ENCODE measurements at places on chromosomes 6 and 20. TPM values are rescaled to one million over a fixed set of nuclear protein-coding genes. Genes with fewer than 3 reads are reported as not detected.

The PI3 gene
- not detected for total RNA-seq

The ZNF334 gene
- total RNA-seq = 6.7 TPM

The MEP1A gene
- not detected for total RNA-seq

The C20orf141 gene
- not detected for total RNA-seq

The IPCEF1 gene
- total RNA-seq = 1.0 TPM

The GPR6 gene
- total RNA-seq = 0.41 TPM

The BANF2 gene
- not detected for total RNA-seq

The OPN5 gene
- total RNA-seq = not detected

The C6orf132 gene
- 8.5 TPM for total RNA-seq

The KCNK5 gene
- 6.1 TPM for total RNA-seq

The SLC17A9 gene
- total RNA-seq = 2.3 TPM

The HNF4A gene
- not detected for total RNA-seq

The ADTRP gene
- total RNA-seq = not detected

The GPX5 gene
- total RNA-seq = not detected

- no peak for DNase-seq
These were observed 18.2 kb downstream of the TBC1D20 start for GRCh38 chr20:444117-444516.

DNA sequence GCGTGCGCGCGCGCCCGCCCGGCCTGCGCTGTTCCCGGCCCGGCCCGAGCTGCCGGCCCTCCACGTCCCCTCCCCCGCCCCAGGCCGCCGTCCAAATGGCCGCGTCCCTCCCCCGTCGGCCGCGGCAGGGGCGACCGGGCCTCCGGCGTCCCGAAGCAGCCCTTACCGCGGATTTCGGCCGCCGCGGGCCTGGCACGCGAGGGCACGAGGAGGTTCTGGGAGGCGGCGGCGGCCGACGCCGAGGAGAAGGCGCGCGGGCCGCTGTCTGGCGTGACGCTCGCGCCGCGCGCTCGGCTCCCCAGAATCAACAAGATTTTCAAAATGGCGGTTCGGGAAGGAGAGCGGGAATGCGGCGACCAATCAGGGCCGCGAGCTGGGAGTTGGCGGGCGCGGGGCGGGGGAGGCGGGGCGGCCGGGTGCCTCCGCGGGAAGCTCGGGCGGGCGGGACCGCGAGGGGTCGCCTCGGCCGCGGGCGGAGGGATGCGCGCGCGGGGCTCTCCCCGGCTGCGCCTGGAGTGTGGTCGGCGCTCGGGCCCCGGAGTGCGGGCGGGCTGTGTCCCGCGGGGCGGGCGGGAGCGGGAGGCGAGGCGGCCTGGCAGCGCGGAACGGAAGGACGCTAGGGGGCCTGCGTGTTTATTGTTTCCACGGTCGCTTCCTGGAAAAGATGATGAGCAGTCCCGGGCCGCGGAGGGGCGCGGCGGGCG is at the start of gene DEK:
TSS of gene DEK (minus strand) at position 312 of the 704 bp plus-strand sequence. CDS start 543 bp downstream, outside the sequence.
- peak; percentile 96 for DNase-seq

DNA sequence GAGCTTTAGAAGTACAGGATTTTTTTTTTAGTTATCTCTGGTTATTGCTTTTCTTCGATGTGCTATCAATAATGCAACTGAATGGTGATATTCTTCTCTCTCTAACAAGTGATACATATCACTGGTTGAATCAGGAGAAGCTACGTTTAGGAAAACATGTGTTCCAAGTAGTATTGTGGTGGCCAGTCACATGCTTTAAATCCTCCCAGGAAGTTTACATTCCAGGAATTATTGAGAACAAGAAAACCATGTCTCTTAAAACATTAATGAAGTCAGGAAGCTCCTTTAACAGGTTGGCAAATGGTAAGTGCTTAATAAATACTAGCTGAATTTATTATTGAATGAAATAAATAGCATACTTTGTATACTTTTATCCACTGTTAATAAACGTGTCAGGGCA is 371.1 kb downstream of the BCKDHB start:
- no peak for DNase-seq

DNA sequence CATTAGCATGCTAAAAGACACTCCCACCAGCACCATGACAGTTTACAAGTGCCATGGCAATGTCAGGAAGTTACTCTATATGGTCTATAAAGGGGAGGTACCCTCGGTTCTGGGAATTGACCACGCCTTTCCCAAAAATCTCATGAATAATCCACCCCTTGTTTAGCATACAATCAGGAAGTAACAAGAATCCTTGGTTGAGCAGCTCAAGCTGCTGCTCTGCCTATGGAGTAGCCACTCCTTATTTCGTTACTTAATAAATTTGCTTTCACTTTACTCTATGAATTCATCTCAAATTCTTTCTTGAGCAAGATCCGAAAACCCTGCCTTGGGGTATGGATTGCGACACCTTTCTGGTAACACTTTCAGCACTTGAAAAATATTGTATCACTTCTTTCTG is 243.0 kb downstream of the BMP2 start:
- no peak for DNase-seq

- DNase-seq = peak; percentile 22
These were observed 100.8 kb upstream of the CITED2 start for GRCh38 chr6:139475241-139475640.

- DNase-seq = no peak
These were observed 39.9 kb upstream of the TAB2 start for GRCh38 chr6:149277621-149278020.

GRCh38 chr6:21594416-21595281 is 1.1 kb downstream of the SOX4 start:
- DNase-seq = peak; percentile 78

- DNase-seq = no peak
These were observed 38.8 kb downstream of the SESN1 start for GRCh38 chr6:109055771-109056235.

GRCh38 chr20:20321134-20321533 is 46.8 kb upstream of the INSM1 start:
- no peak for DNase-seq

GRCh38 chr20:24163506-24163905 is 174.9 kb upstream of the GGTLC1 start:
- DNase-seq = no peak

- DNase-seq = no peak
These were observed 35.0 kb upstream of the NELFCD start for GRCh38 chr20:58945965-58946631.

GRCh38 chr20:12528104-12528503 is 480.7 kb upstream of the SPTLC3 start:
- no peak for DNase-seq

DNA sequence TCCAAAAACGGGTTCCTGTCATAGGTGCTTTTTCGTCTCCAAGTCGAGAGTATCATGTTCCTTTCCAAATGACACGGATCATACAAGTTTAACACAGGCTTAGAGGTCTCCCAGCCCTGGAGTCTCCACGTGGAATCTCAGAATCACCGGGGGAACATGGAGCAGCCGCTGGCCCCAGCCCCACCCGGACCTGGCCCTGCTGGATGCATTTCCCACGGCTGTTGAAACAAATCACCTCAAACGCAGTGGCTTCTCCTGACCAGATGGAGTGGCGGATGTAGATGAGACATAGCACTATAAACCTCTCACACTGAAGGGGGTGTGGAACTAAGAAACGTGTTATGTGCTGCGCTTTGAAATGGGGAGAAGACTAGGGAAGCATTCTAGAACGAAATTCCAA is 70.0 kb upstream of the FRMD1 start:
- no peak for DNase-seq

DNA sequence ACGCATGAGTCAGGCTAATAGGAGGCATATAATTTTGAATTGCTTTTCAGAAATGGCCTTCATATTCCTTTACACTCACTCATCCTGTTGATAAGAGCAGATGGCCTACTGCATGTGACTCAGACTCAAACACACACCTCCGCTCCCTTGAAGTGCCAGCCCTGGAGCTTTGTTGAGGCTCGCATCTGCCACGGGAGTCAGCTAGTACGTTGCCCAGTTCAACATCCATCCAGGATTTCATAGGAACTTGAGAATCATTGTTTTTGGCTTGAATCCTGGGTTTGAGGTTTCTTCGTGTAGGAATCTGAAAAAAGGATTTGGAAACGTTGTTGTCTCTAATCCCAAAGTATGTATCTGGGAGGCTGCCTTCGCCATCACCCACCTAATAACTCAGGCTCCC is 87.4 kb upstream of the JAG1 start:
- no peak for DNase-seq

- no peak for DNase-seq
These were observed 58.7 kb downstream of the BCKDHB start for GRCh38 chr6:80165143-80165542.

GRCh38 chr6:81933608-81934051 is 181.1 kb upstream of the TENT5A start:
- DNase-seq = no peak

GRCh38 chr6:45036103-45036502 is 292.0 kb upstream of the RUNX2 start:
- no peak for DNase-seq

- no peak for DNase-seq
These were observed 211.2 kb upstream of the PMEPA1 start for GRCh38 chr20:57920971-57921370.

DNA sequence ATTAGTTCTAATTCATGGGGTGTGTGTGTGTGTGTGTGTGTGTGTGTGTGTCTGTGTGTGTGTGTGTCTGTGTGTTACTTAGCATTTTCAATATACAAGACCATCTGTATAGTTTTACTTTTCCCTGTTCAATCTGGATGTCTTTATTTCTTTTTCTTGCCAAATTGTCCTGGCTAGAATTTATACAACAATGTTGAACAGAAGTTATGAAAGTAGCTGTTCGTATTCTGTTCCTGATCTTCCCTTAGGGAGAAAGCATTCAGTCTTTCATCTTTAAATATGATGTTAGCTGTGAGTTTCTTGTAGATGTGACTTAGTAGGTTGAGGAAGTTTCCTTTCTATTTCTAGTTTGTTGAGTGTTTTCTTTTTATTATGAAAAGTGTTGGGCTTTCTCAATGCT is 334.7 kb upstream of the RNF24 start:
- peak; percentile 47 for DNase-seq

DNA sequence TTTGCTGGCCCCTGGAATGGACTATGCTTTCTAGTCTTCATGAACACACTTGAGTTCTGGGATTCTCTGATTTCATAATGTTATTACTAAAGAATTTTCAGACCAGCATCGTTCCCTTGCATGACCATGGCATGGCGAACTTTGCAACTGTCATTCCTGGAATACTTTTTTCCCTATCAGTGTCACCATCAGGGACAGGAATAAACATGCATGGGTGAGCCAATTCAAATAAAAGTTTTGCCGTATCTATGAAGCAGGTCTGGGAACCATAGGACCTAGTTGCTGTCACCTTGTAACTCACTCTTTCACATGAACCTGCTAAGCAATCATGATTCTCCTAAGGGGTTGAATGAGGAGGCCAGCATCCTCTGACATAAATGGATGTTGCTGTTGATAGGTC is 68.2 kb upstream of the AGPAT4 start:
- no peak for DNase-seq

DNA sequence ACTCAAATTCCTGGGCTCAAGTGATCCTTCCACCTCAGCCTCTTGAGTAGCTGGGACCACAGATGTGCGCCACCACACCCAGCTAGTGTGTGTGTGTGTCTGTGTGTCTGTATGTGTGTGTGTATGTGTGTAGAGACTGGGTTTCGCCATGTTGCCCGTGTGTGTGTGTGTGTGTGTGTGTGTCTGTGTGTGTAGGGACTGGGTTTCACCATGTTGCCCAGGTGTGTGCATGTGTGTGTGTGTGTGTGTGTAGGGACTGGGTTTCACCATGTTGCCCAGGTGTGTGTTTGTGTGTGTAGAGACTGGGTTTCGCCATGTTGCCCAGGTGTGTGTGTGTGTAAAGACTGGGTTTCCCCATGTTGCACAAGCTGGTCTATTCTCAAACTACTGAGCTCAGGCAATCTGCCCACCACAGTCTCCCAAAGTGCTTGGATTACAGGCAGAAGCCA is 28.3 kb downstream of the CDK5RAP1 start:
- no peak for DNase-seq

DNA sequence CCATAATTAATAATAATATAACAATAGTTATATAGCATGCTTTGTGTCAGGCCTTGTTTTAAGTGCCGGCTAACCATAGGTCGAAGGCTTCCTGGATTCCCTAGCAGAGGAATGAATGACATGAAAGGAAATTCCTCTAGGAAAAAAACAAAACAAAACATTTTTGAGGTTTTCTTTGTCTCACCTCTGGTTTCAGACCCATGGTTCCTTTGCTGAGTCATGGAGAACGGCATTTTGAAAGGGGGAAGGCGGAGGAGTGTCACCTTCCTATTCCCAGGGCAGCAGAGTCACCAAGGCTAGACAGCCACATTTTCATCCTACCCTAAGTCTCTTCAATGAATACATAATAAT is 25.3 kb upstream of the CCND3 start:
- no peak for DNase-seq

DNA sequence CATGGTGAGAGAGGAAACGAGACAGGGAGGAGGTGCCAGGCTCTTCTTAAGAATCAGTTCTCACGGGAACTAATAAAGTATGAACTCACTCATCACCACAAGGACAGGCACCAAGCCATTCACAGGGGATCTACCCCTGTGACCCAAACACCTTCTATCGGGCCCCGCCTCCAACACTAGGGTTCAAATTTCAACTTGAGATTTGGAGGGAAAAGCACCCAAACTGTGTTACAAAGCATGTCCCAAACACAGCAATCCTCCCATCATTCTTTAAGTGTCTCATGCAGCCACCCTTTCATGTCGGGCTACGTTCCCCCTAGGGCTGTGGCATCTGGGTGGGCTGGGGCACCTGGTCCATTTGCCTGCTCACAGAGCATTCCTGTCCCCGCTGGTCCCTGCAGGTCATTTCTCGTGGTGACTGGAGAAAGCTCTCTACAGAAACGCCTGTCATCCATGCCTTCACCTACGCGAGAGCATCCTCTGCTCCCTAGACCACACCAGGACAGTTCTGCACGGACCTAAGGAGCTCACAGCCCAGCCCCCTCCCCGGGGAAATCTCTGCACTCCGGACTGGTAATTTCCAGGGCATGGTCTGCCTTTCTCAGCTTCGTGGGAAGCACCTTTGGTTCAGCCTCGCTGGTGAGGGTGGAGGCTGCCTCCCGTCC is 79.6 kb downstream of the TTLL2 start:
- DNase-seq = no peak

GRCh38 chr6:71983131-71983530 is 96.8 kb downstream of the RIMS1 start:
- DNase-seq = no peak

DNA sequence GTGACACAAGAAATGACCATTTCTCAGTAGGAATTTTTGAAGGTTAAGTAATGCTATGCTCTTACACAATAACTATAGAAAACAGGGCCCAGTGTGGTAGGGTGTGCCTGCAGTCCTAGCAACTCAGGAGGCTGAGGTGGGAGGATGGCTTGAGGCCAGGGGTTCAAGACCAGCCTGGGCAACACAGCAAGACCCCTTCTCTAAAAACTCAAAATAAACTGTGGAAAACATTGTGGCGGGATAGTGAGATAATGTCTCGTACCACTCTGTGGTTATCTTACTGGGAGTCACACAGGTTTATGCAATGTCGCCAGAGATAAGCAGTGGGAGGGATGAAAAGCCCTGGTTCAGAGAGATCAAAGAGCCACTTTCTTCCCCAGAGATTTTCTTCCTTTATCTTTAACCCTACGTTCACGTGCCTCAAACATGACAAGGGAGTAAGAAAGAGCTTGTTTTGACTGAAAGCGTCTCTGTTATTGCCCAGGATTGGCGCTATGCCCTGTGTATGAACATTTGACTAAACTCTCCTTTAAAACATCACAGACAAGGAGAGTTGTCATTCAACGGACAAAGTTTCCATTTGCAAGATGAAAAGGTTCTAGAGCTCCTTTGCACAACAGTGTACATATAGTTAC is 13.9 kb downstream of the GCM1 start:
- no peak for DNase-seq

Measured in tongue (tissue), 3 donors.